ENCODE measurements at places on chromosomes 2 and 18. TPM values are rescaled to one million over a fixed set of nuclear protein-coding genes. Genes with fewer than 3 reads are reported as not detected.

Gene STPG4
- total RNA-seq = not detected

Gene TMEM200C
- 1.8 TPM for total RNA-seq

Gene UPP2
- not detected for total RNA-seq

Gene SCN3A
- total RNA-seq = 1.1 TPM

Gene AQP12A
- total RNA-seq = not detected

Gene RRM2
- 1.3 TPM for total RNA-seq

Gene PARD3B
- 4.6 TPM for total RNA-seq

Gene WDR33
- total RNA-seq = 36.8 TPM

Gene RAPH1
- total RNA-seq = 14.5 TPM

Gene HOXD13
- total RNA-seq = not detected

Gene ACVR2A
- total RNA-seq = 7.8 TPM

Gene SLC14A1
- total RNA-seq = 19.4 TPM

Gene REG1B
- not detected for total RNA-seq

Gene SNTG2
- 0.58 TPM for total RNA-seq

Gene MAP2
- 9.9 TPM for total RNA-seq

Gene GALNT14
- 2.4 TPM for total RNA-seq

Gene ASXL3
- 6.0 TPM for total RNA-seq

Gene MYO3B
- not detected for total RNA-seq

Gene CYP26B1
- 1.9 TPM for total RNA-seq

Gene FAP
- total RNA-seq = 2.3 TPM

Gene PCARE
- 2.4 TPM for total RNA-seq

Gene SLC4A3
- 350 TPM for total RNA-seq

Gene PKDCC
- total RNA-seq = 22.7 TPM

Gene REG3A
- not detected for total RNA-seq

Gene SGO2
- total RNA-seq = 1.2 TPM

Gene POTEJ
- not detected for total RNA-seq

Gene STARD6
- total RNA-seq = not detected

Gene SGPP2
- 23.2 TPM for total RNA-seq

Gene ADAM17
- total RNA-seq = 15.0 TPM

Gene IL36B
- total RNA-seq = not detected

Gene IL36A
- total RNA-seq = not detected
